ENCODE measurements at places on chromosomes 6 and 20.

GRCh38 chr6:149093643-149094042 lies 223.9 kb upstream of the TAB2 start:
- no peak for DNase-seq

- no peak for DNase-seq
Observed at GRCh38 chr20:33883164-33883563, 72.0 kb downstream of the CHMP4B start.

DNA sequence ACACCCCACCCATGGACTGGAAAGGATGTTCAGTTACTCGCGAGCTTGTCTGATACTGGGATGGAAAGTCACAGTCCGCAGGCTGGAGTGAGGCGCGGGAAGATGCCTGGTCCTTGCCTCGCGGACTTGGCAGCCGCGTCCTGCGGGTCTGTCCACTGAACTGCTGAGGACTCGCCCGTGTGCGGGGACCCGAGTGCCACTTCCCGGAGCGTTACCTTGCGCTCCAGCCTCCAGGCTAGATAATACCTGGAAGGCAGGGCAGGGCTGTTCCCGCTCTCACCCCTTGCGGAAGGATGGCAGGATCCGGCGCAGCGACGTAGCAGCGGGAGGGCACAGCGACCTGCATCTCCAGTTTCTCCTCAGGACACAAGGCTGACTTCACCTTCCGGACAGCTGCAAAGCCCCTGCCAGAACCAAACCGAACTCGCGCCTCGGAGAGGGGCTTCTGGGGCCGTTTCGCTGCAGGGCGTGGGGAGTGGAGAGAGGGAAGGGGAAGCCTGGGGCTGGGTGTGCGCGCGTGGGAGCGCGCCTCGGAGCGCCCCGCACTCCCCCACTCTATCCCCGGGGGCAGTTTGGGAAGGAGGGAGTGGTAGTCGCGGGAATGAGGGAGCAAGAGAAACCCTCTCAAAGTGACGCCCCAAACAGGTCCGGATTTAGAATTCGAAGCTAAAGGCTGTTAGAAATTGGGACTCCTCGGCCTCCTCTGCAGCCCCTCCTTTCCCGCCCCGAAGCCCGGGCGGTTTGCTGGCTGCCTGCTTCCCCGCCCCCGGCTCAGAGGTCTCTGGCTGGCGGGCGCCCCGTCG lies at the start of gene KCNQ5:
Gene KCNQ5 (plus strand): TSS at position 774 of the 803 bp plus-strand sequence.
- no peak for DNase-seq

GRCh38 chr6:39834278-39834677 lies 42.1 kb downstream of the DAAM2 start:
- DNase-seq, result no peak

DNA sequence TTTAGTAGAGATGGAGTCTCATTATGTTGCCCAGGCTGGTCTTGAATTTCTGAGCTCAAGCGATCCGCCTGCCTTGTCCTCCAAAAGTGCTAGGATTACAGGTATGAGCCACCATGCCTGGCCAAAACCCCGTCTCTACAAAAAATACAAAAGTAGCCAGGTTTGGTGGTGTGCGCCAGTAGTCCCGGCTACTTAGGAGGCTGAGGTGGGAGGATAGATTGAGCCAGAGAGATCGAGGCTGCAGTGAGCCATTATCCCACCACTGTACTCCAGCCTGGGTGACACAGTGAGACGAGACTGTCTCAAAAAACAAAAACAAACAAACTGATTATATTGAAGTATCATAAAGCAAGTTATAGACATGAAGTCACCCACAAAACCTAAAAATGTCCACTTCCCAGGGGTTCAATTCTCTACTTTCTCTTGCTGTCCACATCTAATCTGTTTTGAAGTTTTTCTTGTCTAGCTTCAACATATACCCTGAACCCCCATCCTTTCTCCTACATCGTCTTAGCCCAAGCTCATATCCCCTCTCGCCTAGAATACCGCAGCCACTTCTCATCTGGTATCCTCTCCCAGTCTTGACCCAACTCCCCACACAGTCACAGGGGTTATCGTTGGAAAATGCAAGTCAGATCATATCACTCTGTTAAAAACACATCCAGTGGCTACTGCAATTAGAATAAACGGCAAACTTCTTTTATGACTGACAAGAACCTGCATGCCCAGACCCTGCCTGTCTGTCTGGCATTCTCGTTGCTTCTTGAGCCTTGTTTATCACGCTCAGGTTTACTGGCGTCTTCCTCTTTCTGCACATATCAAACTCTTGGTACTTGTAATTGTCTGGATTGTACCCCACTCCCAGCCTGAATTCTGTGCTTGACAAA lies 20.1 kb upstream of the NCOA3 start:
- DNase-seq, result no peak

GRCh38 chr20:35680452-35681183 lies 15.9 kb upstream of the CPNE1 start:
- DNase-seq, result no peak

- DNase-seq, result no peak
Observed at GRCh38 chr6:38750968-38751615, 36.0 kb downstream of the DNAH8 start.

DNA sequence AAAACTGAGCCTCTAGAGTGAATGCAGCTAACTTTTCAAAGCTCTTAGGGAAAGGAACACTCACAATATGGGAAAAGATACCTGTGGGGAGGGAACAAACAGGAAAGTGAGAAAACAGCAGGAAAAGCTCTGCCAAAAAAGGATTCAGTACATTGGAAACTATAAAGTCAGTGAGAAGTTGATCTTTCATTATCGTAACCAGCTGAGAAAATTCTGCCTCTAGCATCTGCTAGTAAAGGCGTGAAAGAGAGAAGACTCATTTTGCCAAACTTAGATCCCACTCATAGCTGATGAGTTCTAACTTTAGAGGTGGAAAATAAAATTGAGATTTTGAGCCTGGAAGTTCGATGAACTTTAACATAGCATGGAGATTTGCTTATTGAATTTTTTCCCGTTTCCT lies 321.8 kb upstream of the RNF217 start:
- no peak for DNase-seq

DNA sequence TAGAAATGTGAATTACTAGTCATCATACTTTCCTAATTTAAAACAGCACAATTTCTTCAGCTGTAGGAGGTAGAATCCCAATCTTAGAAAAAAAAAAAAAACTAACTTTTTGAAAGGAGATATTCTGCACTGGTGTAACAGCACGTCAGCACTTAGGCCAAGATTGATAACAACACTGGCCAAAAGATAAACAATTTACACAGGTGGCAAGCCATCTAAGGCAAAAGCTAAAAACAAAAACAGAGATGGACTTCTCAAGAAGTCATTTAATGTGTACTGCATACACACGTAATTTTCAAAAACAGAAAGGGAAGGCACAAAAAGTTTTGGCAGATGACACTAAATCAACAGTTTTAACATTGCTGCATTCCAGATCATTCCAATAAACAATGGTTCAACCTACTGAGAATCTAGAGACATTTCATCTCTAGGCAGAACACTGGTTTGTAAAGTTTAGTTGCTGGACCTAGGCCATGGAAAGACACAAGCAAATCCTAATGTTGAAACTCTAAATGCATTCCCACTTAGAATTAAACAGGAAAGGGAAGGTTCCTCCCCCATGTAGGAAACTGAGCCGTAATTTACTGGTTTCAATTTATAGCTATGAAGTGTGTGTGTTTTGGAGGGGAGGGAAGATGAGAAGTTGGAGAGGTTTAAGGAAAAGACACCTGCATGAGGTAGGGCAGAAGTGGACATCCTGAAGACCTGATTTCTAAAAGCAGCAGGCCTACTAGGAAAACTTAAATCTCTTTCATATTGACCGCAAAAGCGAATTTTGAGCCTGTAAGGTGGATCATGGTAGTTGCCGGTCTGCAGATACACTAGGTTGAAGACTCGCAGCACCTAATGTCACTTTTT lies 1.3 kb downstream of the GCLC start:
- DNase-seq, result no peak

DNA sequence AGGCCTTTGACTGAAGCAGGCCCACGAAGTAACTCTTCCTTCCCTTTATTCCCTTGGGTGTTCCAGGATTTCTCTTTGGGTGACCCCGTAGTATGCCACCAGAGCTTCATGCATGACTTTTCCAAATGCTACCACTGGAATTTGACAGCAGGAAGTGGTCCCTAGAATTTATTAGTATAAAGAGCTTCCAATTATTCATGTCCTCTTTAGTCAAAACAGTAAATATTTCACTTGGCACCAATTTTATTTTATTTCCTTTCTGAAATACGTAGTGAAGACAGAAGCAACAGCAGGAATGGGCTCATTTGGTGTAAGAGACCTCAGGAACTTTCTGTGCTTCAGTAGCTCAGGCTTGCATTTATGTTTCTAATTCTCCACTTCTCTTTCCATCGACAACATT lies 151.3 kb downstream of the LCA5 start:
- DNase-seq, result no peak

DNA sequence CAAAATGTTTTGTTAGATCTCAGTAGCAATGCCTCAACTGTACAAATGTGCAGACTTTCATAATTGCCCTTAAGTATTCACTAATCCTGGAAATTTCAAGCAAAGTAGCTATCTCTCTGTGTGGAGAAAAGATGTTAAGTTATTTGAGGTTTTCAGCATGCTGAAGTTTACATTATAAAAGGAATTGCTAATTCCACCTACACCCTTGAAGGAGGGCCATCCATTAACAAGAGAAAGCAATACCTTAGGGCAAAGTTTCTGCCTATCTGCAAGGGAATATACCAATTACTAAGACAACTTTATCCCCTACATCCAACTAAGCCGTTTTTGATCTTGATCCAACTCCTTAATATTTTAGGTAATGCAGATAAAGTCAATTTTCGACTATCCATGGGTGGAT lies 380.7 kb upstream of the BTBD3 start:
- no peak for DNase-seq

GRCh38 chr6:36912586-36912985 lies 26.8 kb downstream of the C6orf89 start:
- DNase-seq, result no peak

DNA sequence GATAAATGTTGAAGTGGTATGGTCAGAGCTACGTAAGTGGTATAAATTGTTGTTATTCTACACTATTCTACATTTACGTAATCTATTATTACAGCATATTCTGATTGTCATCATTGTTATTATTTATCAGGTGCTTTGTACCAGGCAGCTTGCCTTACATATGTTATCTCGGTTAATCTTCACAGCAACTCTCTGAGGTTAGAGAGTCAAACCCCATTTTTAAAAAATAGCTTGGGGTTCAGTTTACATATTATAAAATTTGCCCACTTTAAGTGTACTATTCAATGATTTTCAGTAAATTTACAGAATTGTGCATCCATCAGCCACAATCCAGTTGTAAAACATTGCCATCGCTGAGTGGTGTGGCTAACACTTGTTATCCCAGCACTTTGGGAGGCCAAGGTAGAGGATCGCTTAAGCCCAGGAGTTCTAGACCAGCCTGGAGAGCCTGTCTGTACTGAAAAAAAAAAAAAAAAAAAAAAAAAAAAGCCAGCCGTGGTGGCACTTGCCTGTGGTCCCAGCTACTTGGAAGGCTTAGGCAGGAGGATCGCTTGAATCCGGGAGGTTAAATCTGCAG lies 35.5 kb downstream of the PPP1R16B start:
- no peak for DNase-seq

- no peak for DNase-seq
Observed at GRCh38 chr6:340991-341827, 48.9 kb downstream of the DUSP22 start.

GRCh38 chr6:100512203-100512862 lies 47.6 kb upstream of the SIM1 start:
- no peak for DNase-seq

- no peak for DNase-seq
Observed at GRCh38 chr20:36860339-36860738, 15.6 kb upstream of the TLDC2 start.

DNA sequence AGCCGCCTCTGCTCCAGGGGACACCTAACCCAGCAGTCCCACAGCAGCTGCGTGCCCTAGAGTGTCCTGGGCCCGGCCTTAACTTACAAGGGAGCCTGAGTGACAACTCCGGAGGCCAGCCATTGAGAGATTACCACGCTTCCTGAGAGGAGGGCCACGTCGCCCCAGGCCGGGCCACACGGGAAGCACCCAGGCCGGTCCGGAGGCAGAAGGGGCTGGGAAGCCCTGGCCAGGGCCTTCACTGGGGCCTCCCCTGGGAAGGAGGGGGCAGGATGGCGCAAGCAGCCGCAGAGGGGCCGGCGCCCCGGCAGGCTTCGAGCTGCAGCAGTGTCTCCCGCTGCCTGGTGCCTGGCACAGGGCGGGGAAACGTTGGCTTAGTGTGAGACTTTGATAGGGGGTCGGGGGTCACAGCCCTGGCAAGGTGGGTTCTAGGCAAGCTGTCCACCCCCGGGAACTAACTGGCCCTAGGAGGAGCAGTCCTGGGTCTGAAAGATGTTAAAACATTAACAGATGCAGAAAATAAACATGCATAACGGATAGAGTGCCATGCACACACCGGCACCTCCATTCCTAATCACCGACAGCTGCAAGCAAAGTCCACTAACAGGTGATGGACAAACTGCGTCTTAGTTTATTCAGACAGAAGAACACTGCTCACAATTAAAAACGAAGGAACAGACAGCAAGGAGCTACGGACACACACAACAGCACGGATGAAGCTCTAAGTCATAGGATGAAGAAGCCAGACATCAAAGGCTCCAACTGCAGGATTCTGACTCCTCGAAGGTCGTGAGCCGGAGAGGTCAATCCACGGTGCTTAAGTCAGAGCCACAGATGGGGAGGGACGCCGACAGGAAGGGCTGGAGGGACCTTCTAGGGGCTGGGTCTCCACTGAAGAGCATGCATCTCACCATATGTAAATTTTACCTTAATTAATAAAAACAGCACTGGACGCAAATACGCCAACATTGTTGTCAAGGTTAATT lies 17.4 kb downstream of the CHRNA4 start:
- DNase-seq, result no peak

DNA sequence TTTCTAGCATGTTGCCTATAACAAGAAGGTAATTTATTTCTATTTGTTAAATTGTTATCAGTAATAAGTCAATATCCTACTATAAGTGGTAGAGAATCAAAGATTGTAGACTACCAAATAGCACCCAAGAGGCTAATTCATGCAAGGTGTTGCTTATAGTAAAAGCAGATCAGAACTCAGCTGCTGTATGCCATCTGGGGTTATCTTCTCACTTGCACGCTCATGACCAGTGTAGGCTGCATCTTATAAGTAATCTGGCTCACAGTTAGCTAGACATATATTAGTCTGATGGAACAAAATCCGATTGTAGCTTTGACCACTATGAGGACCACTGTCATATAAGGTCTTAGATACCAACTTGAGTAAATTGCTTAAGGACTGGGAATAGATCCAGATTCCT lies 17.0 kb downstream of the TOP1 start:
- DNase-seq, result no peak

GRCh38 chr6:118586746-118587485 lies 38.8 kb downstream of the PLN start:
- no peak for DNase-seq

DNA sequence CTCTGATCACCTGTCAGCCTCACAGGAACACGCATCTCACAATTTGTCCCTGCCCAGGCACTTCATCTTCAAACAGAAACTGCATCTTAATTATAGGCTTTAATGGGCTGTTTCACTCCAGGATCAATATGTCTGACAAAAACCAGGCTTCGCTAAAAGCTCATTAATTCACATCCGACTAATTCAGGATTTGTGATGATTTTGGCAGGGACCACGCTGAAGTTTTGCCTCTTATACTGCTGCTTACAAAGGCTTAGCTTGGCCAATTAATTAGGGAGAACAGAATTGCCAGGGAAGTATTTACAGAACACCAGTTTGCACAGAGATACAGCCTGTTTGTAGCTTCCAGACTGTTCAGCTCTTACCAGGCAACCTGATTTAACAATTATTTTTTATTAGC lies 541.0 kb upstream of the SPTLC3 start:
- DNase-seq, result peak; percentile 53

- peak; percentile 32 for DNase-seq
Observed at GRCh38 chr6:26553635-26554446, 15.7 kb downstream of the HMGN4 start.
